NAMALWA (cell line): ENCODE measurements at places on chromosomes 13 and 19.

DNA sequence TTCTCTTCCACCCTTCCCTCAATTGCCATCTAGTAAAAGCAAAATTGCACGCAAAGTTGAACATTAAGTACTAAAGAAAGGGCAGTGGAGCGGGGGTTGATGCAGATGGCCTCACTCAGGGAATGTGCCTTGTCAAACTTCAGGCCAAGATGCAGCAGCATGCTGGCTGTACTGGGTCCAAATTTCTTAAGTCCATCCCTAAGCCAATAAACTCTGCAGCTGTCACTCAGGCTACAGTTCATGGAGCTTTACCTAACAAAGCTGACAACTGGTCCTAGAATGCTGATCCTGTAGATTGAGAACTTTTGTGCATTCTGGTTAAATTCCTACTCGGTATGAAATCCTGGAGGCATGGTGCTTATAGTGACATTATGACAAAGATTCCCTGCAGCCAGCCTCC, 88.4 kb downstream of the FOXO1 start:
- no peak for DNase-seq

DNA sequence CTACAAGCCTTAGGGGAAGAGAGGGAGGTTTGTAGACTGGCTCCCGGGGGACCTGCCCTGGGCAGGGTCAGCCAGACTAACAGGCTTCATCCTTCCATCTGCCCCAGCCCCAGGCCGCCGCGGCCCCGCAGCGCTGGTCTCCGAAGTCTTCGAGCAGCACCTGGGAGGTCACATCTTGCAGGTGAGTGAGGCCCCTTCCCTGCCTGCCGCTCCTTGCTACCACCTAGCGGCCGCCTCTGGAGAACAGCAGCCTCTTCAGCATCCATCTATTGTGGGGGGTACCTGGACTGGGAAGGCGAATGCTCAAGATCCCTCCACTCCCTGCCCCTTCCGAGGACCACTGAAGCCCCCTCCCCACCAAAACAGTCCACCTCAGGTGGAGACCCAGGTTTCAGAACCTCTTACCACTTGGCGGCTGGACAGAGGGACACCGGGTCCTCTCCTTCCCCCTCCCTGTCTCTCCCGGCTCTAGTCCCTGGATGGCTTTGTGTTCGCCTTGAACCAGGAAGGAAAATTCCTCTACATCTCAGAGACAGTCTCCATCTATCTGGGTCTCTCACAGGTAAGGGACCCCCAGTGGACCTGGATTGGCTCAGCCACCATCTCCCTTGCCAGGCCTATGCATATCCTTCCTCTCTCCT, 12.7 kb downstream of the NPAS1 start:
- peak; percentile 63 for DNase-seq

- DNase-seq: no peak
These were observed 403.8 kb downstream of the SLITRK5 start for GRCh38 chr13:88074794-88075510.

GRCh38 chr19:10961073-10961860, 437 bp downstream of the SMARCA4 start:
- peak; percentile 57 for DNase-seq

- no peak for DNase-seq
These were observed 1.7 kb downstream of the ZNF77 start for GRCh38 chr19:2942928-2943640.

DNA sequence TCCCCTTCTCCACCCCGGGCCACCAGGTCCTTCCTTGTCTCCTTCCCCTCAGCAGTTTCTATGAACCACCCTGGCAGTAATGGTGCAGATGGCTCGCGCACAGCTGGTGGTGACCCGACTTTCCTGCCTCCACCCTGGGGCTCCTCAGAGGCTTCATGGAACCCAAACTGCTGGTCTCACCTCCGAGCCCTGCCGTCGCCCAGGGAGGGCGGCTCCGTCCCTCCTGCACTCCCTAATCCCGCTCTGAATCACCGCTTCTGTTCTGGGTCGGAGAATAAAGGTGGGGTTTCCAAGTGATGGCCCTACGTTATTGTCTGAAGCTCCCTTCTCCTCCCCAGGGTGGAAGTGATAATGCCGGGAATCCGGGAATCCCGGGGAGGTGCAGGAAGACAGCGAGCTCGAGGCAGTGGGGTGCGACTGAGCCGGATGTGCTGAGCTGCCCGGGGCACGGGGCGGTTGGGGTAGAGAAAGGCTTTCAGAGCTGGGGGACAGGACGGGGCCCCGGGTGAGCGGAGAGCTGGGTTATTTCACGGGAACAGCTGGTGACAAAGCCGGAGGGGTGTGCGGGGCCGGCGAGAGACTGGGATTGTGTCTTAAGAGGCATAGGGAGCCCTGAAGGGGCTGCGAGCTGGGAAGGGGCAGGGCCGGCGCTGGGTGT, 711 bp downstream of the FUT2 start:
- no peak for DNase-seq

DNA sequence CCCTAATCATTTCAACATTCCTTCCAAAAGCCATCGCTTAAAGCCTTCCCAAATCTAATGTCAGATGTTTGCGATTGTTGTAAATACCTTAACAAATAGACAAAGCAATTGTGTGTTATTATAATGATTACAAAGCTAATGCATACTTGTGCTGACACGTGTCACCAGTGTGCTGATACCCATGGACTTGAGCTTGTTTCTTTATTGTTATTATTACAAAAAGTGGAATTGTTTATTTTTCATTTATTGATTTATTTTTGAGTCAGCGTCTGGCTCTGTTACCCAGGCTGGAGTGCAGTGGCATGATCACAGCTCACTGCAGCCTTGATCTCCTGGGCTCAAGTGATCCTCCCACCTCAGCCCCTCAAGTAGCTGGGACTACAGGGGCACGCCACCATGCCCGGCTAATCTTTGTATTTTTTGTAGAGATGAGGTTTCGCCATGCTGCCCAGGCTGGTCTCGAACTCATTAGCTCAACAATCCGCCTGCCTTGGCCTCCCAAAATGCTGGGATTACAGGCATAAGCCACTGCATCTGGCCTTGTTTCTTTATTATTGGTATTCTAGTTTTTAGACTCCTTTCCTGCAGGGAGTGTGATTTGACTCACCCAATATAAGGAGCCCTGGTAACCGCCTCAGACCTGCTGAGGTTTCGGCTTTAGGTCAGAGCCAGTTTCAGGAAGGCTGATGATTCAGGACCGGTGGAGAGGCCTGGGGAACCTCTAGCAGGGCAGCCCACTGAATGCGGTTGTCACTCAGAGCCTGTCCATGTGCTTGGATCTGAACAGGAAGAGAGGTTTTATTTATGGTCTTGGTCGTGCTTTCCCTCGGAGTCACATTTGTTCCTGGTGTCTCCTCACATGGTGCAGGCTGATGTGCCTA, 2.1 kb upstream of the FBXO17 start:
- no peak for DNase-seq

GRCh38 chr19:45508417-45508860, 1.2 kb downstream of the VASP start:
- peak; percentile 45 for DNase-seq

- DNase-seq: no peak
These were observed 22.8 kb upstream of the CD70 start for GRCh38 chr19:6613711-6614110.

GRCh38 chr13:39684531-39685137, 29.2 kb downstream of the COG6 start:
- DNase-seq: peak; percentile 59
